ENCODE measurements at places on chromosomes 7 and 10.

DNA sequence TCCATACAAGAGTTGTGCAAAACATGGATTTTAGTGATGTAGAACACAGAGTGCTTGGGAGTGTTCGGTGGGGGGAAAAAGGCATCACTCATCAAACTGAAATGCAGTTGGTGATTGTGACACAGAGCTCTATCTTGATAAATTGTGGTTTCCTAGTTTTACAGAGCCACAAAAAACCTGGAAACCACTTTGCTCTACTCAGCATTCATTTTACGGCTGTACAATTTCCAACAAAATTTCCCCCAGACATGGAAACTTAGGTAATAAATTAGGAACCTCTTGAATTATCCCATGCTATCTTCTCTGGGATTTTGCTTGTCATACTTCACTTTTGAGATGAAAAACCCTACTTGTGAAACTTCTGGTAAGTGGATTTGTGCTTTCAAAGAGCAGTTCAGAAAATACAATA is 614.9 kb upstream of the FZD8 start:
- no peak for DNase-seq

GRCh38 chr7:32673275-32673983 is 178.1 kb downstream of the AVL9 start:
- DNase-seq: no peak

- no peak for DNase-seq
These were observed 6.4 kb upstream of the NT5C2 start for GRCh38 chr10:103199488-103199887.

- no peak for DNase-seq
These were observed 57.3 kb upstream of the BTBD16 start for GRCh38 chr10:122213766-122214165.

DNA sequence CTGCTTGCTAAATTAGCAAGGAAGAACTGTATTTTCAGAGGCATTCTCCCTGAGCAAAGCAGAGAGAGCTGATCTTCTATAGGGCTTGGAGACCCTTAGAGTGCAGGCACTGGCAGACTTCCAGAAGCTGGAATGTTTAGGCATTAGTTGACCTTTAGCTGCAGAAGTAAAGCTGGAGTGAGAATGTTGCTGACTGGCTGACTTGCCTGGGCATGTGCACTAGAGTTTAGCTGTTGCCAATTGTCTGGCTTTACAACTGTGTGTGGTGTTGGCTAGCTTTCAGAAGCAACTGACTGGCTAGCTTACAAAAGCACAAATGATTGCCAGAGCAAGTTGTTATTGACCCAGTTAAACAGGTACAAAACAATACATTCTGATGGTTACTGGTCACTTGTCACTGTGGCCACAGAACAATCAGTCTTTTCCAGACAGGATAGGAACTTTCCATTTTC is 25.1 kb downstream of the FAM13C start:
- DNase-seq: no peak

- no peak for DNase-seq
These were observed 188.4 kb downstream of the CYP26A1 start for GRCh38 chr10:93261961-93262610.

GRCh38 chr7:2819954-2820397 is 24.1 kb downstream of the GNA12 start:
- no peak for DNase-seq

GRCh38 chr7:125112850-125113249 is 183.2 kb upstream of the POT1 start:
- DNase-seq: no peak

GRCh38 chr10:114899982-114900381 is 38.0 kb upstream of the TRUB1 start:
- no peak for DNase-seq

DNA sequence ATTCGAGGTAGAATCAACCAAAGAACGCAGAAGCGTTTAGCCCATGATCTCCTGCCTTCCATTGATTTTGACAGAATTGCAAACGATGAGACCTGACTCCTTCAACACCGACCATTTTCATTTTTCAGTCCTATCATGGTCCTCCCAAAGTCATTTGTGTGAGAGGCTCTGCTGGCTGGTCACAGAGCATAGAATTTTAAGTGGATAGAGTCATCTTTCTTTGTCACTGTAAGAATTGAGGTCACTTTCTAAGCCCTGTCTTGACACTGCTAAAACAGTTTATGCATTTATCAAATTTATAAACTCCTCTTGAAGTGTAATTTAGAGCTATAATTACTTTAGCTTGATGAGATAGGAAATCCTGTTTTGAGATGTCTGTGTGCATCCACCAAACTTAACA is 72.0 kb downstream of the UBE3C start:
- no peak for DNase-seq

- DNase-seq: no peak
These were observed 26.1 kb downstream of the SHTN1 start for GRCh38 chr10:116978901-116979300.

- no peak for DNase-seq
These were observed 213.2 kb upstream of the MGMT start for GRCh38 chr10:129253865-129254179.

DNA sequence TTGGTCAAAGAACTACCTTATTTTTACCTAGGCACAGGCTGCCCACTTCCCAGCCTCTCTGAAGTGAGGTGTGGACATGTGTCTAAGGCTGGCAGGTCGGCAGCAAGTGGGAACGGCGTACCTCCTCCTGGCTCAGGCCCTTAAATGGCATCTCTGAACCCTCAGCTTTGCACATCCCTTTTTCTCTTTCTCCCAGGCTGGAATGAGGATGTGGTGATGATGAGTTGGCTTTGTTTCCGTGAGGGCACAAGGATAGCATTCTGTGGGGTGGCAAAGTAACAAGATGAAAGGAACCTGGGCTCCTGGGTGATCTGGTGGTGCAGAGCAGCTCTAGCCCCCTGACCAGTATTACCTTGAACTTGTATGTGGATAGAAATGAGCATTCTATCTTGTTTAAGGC is 196.8 kb downstream of the REEP3 start:
- DNase-seq: no peak

GRCh38 chr7:120273476-120273975 is 551 bp downstream of the KCND2 start:
- DNase-seq: no peak

DNA sequence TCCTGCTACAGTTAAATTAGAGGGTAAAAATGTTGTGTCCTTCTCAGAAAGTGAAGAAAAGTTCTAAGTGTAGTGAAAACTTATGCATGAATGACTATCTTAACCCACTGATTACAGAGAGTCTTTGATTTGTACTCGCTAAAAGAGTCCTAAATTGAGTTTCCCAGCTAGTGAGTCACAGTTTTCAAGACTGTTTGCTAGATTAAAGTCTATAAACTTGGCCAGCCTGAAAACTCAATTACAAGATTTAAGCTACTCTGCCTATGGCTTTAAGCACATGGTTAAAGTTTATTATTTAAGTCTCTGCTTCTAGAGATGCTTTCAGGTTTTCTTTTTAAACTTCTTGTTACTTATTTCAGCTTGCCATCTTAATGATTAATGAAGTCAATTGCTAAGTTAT is 44.4 kb downstream of the MRPS24 start:
- no peak for DNase-seq

GRCh38 chr7:155456738-155457543 is 988 bp upstream of the EN2 start:
- no peak for DNase-seq

DNA sequence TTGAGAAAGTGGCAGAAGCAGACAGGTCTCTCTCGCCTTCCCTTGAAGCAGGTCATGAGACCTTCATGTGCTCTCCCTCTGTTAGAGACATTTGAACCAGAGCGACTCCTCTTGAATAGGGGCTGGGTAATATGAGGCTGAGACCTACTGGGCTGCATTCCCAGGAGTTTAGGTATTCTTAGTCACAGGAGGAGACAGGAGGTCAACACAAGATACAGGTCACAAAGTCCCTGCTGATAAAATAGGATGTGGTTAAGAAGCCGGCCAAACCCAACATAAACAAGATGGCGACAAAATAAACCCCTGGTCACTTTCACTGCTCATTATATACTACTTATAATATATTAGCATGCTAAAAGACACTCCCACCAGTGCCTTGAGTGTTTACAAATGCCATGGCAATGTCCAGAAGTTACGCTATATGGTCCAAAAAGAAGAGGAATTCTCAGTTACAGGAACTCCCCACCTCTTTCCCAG is 43.5 kb upstream of the MSRB2 start:
- no peak for DNase-seq

- no peak for DNase-seq
These were observed 478.6 kb downstream of the LRMDA start for GRCh38 chr10:75910032-75910431.

DNA sequence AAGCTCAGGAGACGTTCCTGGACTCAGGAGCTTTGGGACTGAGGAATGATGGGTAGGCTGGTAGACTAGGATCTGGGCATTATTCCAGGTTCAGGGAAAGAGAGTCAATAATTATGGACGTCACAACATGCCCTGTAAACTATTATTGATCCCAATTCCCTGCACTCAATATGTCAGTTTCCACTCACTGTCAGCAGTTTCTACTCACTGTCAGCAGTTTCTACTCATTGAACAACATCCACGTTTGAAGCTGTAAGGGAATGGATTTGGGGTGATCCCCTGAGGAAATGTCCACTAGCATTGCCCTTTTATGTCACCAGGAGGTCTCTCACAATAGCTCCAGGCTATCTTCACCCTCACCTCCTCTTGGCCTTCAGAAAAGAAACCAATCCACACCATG is 1268.6 kb downstream of the TYW1 start:
- no peak for DNase-seq

- DNase-seq: no peak
These were observed 429.0 kb upstream of the POT1 start for GRCh38 chr7:125358551-125359167.

DNA sequence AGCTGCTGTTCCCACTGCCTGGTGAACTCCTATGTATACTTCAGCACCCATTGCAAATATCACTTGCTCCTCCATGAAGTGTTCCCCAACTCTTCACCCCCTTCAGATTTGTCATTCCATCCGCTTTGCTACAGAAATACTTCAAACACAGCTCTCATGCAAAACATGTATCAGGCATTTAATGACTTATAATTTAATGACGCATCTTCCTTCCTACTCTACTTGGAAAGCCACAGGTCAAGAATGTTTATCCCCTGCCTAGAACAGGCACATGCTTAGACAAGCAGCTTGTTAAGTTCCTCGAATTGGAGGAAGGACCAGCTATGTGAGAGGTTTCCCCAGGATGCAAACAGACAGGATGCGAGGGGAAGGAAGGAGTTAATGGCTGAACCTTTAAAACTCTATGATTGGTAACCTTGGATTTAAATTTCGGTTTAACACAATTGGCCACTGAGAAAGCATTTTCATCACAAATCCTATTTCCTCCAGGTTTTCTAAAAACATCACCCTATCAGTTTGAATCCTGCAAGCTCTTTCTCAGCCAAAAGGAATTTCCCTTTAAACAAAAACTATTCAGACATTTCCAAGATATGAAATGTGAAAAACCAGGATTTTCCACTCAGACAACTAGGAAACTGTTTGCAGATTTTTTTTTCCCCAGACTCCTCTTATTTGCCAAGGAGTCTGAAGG is 11.5 kb downstream of the CREB3L2 start:
- no peak for DNase-seq

GRCh38 chr10:119183664-119184412 is 5.2 kb upstream of the PRDX3 start:
- DNase-seq: no peak

- no peak for DNase-seq
These were observed 282.6 kb upstream of the CACNA2D1 start for GRCh38 chr7:82726038-82726800.

DNA sequence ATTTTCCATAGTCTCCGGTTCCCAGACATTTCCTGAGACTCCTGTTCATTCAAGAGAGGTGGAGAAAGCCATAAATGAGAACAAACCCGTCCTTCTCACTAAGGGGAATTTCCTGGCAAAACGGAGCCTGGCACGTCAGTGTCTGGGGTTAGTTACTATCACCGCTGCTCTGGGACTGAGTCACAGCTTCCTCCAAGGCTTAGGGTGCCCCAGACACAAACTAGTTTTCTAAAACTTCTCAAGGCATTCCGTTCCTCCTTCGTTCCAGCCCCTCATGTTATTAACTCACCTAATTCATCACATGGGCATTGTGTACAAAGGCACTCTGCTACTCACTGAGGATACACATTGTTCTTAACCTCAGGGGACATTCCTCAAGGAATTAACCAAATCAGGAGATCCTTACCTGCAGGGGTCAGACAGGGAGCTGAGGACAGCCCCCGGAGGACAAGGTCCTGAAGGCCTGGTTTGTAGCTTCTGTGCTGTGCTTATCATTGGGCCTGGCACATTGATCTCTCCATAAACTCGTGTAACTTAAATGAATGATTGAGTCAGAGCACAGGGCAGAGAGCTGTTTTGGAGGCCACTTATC is 103.0 kb upstream of the KLF6 start:
- peak; percentile 65 for DNase-seq
